CD4-positive, CD25-positive, alpha-beta regulatory T cell (primary cell): ENCODE measurements at places on chromosomes 6 and 20. TPM values are rescaled to one million over a fixed set of nuclear protein-coding genes. Genes with fewer than 3 reads are reported as not detected.

Gene PBOV1
- not detected for polyA plus RNA-seq

Gene GRM1
- polyA plus RNA-seq = not detected

Gene VGLL2
- not detected for polyA plus RNA-seq

Gene PI3
- polyA plus RNA-seq = not detected

Gene MLN
- not detected for polyA plus RNA-seq

Gene KIF6
- not detected for polyA plus RNA-seq
